ENCODE measurements at places on chromosomes 16 and 17. TPM values are rescaled to one million over a fixed set of nuclear protein-coding genes. Genes with fewer than 3 reads are reported as not detected.
A peak's percentile ranks its signal among the peaks of the same experiment; 100 is the strongest.

CD300H gene
- total RNA-seq, result not detected

GRCh38 chr17:40327244-40327729 is 18.3 kb downstream of the RARA start:
- DNase-seq, result no peak

- DNase-seq, result no peak
Measured at GRCh38 chr16:48613061-48613957, 3.3 kb upstream of the N4BP1 start.

- no peak for DNase-seq
Measured at GRCh38 chr16:68517606-68518166, 21.4 kb upstream of the ZFP90 start.

DNA sequence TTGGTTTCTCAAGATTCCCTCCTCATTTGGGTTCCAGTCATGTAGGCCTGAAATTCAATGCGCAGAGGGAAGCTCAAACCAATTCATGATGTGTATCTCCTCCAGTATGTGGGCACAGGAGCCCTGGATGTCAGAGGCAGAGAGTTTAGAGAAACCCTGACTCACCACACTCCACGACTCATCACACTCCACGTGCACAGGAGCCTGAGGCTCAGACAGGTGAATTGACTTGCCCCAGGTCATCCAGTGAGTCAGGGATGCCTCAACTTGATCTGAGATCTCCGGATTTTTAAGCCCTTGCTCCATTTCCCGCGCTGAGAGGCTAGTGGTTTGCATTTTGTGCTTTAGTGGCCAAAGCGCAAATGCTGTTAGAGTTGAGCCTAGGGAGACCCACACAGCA is 183.9 kb downstream of the HAPSTR1 start:
- DNase-seq, result no peak

GRCh38 chr17:18261146-18261515 is 669 bp downstream of the MIEF2 start:
- peak; percentile 91 for DNase-seq

DNA sequence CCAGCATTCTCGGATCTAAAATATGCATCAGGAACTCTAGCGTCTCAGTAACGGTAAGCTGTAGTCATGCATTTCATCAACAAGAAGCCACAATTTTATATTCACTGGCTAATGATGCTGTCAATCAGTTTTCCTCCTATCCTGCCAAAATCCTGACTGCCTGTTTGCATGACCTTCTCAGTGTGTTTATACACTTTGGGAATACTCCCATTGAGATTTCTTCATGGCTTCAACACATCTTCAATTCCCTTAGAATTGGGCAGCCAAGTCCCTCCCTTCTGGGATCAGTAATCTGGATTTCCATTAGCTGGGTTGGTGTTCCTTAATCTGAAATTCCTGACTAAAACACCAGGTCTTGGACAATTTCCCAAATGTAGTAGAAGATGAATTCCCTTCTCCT is 348.9 kb upstream of the DYNLRB2 start:
- DNase-seq, result no peak

DNA sequence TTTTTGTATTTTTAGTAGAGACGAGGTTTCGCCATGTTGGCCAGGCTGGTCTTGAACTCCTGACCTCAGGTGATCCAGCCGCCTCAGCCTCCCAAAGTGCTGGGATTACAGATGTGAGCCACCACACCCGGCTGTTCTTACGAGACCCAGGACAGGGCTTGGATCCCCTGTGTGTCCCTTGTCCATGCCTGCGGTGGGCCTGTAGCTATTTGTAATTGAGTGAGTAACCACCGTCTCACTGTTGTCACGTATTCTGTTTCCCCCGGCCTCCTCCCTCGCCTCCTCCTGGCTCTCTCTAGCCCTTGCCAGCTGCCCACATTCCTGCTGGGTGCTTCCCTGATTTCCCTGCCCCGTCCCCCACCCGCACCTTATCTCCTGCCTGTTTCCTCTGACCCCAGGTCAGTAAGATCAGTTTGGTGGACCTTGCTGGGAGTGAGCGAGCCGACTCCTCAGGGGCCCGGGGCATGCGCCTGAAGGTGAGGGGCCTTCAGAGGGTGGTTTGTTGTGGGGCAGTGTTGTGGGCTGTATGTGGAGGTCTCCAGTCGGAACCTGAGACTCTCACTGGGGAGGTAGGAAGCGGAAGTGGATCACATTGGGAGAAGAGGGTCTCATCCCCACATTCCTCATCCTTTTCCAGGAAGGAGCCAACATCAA is 5.6 kb downstream of the KIF1C start:
- DNase-seq, result no peak

GRCh38 chr16:88484505-88485365 is 31.7 kb downstream of the ZFPM1 start:
- DNase-seq, result no peak

DNA sequence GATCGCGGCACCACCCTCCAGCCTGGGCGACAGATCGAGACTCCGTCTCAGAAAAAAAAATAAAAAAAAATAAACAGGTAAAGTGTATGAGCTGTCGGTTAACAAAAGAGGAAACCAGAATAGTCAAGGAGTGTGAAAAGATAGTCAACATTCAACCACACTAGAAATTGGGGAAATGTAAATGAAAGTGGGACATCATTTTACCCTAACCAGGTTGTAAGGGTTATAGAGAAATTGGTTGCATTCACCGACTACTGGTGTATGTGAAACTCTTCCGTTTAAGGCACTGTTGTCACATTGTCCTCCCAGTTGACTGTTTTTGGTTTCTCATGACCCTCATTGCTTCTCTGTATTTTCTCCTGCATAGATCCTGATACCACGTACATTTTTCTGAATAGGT is 62.8 kb downstream of the RABEP1 start:
- no peak for DNase-seq

CBFA2T3 gene
- 19.0 TPM for total RNA-seq

DNA sequence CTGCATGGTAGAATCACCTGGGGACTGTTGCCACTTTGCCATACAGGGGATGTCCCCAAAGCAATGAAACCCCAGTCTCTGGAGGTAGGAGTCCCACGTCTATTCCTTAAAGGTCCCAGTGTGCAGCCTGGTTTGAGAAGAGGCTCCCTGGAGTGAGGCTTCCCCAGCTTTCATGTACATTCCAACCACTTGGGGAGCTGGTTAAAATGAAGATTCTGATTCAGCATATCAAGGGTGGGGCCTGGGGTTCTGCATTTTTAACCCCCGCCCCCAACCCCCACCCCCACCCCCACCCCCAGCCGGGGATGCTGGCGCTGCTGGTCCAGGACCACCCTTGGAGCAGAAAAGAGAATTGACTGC is 241.2 kb downstream of the FOXL1 start:
- DNase-seq, result no peak

ST6GALNAC2 gene
- 24.5 TPM for total RNA-seq

DNA sequence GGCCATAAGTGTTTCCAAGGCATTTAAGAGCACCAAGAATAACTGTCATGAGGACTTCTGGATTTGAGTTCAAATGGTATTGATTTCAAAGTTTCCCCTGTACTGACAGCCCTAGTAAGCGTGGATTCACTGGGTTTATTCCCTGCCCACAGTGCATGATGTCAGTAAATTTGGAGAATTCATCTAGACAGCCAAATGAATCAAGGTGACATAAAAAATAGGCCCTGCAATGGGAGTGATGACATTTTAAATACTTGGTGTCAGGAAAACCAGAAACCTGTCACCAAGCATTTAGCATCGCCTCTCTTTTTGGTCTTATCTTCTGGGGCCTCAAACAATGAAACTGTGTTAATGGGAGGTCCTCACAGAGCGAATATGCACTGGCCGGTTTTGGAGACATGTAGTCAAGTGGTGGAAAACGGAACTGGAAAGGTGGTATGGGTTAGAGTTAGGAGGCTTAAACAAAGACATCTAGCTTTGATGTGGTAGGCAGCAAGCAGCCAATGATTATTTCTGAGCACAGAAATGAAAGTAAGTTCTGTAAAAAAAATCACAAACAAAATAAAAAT is 29.1 kb downstream of the COG4 start:
- no peak for DNase-seq

Measured in upper lobe of right lung (tissue), 1 donor.